ENCODE measurements at places on chromosomes 7 and 10. TPM values are rescaled to one million over a fixed set of nuclear protein-coding genes. Genes with fewer than 3 reads are reported as not detected.

The SP8 gene
- total RNA-seq: not detected

The MNX1 gene
- not detected for total RNA-seq

The C10orf90 gene
- not detected for total RNA-seq

The KCP gene
- 1.5 TPM for total RNA-seq

The RADIL gene
- total RNA-seq: 1.2 TPM

The CRHR2 gene
- total RNA-seq: not detected

The AKR1D1 gene
- total RNA-seq: not detected

The GPR141 gene
- total RNA-seq: not detected

The ST8SIA6 gene
- 0.24 TPM for total RNA-seq

The ARHGEF35 gene
- total RNA-seq: 2.7 TPM

The TCAF2 gene
- 2.3 TPM for total RNA-seq

The TRIL gene
- total RNA-seq: 0.92 TPM

The HILPDA gene
- 11.8 TPM for total RNA-seq

The DLX5 gene
- 0.77 TPM for total RNA-seq

The HERC4 gene
- 42.5 TPM for total RNA-seq

The VWA2 gene
- total RNA-seq: not detected

The LLCFC1 gene
- not detected for total RNA-seq

The CELF2 gene
- 44.3 TPM for total RNA-seq

The MBLAC1 gene
- 1.7 TPM for total RNA-seq

The SCD gene
- 72.2 TPM for total RNA-seq

The NPFFR1 gene
- not detected for total RNA-seq

The VAX1 gene
- not detected for total RNA-seq

The AEBP1 gene
- total RNA-seq: 242 TPM

The BEND7 gene
- total RNA-seq: 15.8 TPM

The RASSF4 gene
- 24.6 TPM for total RNA-seq

The CRCP gene
- total RNA-seq: 22.8 TPM

The RSPH10B gene
- total RNA-seq: not detected

The LRGUK gene
- 0.20 TPM for total RNA-seq

The CHAT gene
- total RNA-seq: not detected

The SLC13A1 gene
- not detected for total RNA-seq

The IFIT3 gene
- 6.0 TPM for total RNA-seq

The MLXIPL gene
- not detected for total RNA-seq

The PILRB gene
- 32.2 TPM for total RNA-seq

The NCOA4 gene
- total RNA-seq: 90.2 TPM

The FAM180A gene
- 0.27 TPM for total RNA-seq

The TLX1 gene
- not detected for total RNA-seq

The FOXP2 gene
- 23.1 TPM for total RNA-seq

The WDR37 gene
- total RNA-seq: 12.4 TPM

The CRTAC1 gene
- 0.37 TPM for total RNA-seq

The FOXI2 gene
- not detected for total RNA-seq

The EPO gene
- not detected for total RNA-seq

The SPDYE9 gene
- total RNA-seq: not detected

The MINDY3 gene
- 24.2 TPM for total RNA-seq

The DOCK1 gene
- total RNA-seq: 53.1 TPM

The CCDC6 gene
- total RNA-seq: 58.9 TPM

The BLNK gene
- total RNA-seq: not detected

The AZGP1 gene
- not detected for total RNA-seq

The NUDT13 gene
- total RNA-seq: 2.0 TPM

The LIPN gene
- total RNA-seq: not detected

The TEX47 gene
- total RNA-seq: not detected

The ANKRD1 gene
- total RNA-seq: 283 TPM
